AG08395 (cell line): ENCODE measurements at places on chromosomes 3 and 15.

GRCh38 chr3:108474581-108474980 lies 35.8 kb downstream of the MYH15 start:
- DNase-seq = no peak

- peak; percentile 62 for DNase-seq
Measured at GRCh38 chr3:28940530-28940929, 340.3 kb upstream of the RBMS3 start.

GRCh38 chr3:71039332-71039731 lies 544.2 kb downstream of the FOXP1 start:
- no peak for DNase-seq

DNA sequence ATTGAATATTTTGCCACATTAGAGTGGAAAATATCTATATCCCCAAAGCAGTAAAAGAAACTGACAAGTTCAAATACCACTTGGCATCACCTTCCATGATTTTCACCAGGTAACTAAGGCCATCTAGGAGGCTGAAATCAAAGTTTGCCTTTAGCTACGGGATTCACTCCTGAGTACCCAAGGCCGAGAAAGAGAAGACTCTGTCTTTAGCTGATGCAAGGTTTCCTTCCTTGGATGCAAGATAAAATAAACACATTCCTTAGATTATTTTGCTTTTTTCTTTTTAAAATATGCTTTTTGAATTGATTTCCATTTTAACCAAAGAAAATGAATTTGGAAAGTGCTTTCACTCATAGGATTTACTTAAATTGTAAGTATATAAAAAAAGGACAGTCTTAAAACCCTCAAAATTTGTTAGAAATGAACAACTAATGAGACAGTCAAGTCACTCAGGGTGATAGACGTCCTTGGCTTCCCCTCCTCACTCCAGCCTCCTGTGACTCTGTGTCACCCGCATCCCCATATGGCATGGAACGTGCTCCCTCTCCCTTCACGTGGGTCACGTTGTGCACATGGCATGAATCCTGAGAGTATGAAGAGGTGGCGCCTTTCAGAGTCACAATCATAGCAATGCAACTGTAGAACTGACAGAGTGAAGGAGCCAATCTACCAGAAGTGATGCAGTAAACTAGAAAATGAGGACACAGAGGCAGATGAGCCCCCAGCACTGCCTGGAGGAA lies 148.4 kb downstream of the RTP4 start:
- no peak for DNase-seq
